ENCODE measurements at places on chromosomes 13 and 19. TPM values are rescaled to one million over a fixed set of nuclear protein-coding genes. Genes with fewer than 3 reads are reported as not detected.

Gene ZFP36
- total RNA-seq = 208 TPM

Gene KCNK6
- total RNA-seq = 11.5 TPM

Gene RFX1
- 17.8 TPM for total RNA-seq

Gene GIPC3
- 4.2 TPM for total RNA-seq

Gene OR7D2
- total RNA-seq = 0.59 TPM

Gene DLL3
- not detected for total RNA-seq

Gene ELSPBP1
- not detected for total RNA-seq

Gene ARHGAP35
- 61.6 TPM for total RNA-seq

Gene ADGRE2
- 19.9 TPM for total RNA-seq

Gene POLRMT
- total RNA-seq = 42.5 TPM

Gene SLC25A42
- total RNA-seq = 16.3 TPM

DNA sequence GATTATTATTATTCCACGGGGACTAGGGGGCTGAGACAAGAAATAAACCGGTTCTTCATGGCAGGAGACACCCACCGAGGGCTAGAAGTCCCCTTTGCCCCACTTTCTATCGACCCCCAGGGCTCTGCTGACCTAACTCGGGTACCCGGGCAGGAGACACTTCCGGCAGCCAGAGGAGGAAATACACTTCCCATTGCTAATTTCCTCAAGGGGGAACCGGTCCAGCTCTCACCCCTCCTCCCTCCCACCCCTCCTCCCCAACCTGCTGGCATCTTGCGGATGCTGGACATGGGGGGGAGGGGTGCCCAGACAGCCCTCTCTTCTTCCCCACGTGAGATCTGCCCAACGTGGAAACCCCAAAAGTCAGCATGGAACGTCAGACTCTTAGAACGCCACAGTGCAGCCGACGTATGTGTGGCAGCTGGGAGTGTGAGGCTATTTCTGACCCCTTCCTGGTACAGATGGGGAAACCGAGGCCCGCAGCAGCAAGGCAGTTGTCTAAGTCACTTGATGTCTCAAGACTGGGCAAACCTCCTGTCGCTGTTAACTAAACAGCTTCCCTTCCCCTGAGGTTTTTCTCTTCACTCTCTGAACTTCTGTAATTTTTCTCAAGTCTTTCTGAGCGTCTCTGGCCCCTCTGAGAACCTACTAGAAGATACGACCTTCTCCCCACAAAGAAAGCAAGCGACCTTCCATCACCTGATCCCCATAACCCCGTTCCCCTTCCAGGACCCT is 3.6 kb downstream of the GPR4 start:
- no peak for DNase-seq

DNA sequence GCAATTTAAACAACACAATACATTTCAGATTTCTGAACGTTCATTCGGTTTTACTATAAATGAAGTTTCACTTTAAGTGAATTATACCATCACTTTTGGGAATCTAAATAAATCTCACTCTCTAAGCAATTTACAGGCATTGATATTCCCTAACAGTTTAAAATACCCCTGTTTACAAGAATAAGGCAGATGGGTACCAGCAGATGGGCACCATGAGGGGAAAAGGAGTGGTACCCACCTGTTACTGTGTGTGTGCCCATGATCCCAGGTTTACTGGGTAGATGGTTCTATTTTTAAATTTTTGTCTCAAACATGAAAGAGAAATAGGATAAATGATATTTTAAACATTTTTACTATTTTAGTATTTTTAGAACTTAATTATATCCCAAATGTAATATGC is 212.9 kb downstream of the PCDH9 start:
- DNase-seq = no peak

DNA sequence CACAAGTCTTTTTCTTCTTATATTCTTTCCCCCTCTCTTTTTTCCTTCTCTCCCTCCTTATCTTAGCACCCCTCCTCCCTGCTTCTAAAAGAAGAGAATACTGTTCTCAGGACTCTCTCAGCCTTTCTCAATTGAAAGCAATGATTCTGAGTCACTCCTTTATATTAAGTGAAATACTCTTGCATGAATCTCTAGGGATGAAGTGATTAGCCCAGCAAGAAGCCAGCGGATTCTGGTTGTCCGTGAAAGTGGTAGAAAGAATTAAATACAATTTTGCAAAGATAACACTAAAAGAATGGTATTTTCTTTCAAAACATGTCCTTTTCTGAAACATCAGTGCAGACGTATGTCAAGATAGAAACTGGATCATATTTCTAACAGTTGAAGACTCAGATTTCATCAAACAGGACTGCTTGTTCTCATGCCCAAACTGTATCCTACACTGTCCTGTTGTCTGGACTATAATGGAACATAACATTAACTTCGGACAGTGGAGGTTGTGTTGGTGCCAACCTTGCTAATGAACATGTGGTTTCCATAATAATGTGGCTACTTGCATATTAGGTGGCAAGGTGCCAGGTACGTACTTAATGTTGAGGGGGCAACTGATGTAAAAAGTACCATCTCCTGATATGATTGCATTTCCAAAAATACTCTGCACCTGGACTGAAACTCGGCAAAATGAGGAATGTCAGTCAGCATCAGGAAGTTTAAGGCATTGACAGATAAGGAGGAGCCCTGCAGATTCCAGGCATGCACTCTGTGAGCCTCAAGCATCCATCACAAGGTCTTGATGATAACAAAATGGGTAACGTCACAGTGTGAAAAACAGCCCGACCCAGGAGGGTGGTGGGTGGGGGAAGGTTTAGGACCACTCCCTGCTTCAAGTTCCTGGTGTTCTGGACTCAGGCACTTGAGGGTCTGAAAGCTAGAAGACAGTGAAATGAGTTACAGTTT is 357.2 kb downstream of the DLEU7 start:
- no peak for DNase-seq

DNA sequence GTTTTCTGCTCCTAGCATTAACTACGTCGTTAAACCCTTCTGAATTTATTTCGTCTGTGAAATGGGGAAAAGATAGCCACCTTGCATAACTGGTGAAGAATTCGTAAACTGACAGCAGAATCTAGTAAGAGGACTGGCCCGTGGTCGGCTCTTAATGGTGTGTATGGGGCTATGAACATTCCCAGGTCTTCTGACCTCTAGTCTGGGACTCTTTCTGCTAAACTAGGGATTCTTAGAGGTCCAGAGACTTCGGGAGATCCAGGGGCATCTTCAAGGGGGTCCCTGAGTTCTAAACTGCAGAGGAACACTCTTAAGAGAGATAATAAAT is 231.1 kb upstream of the SERP2 start:
- DNase-seq = no peak

DNA sequence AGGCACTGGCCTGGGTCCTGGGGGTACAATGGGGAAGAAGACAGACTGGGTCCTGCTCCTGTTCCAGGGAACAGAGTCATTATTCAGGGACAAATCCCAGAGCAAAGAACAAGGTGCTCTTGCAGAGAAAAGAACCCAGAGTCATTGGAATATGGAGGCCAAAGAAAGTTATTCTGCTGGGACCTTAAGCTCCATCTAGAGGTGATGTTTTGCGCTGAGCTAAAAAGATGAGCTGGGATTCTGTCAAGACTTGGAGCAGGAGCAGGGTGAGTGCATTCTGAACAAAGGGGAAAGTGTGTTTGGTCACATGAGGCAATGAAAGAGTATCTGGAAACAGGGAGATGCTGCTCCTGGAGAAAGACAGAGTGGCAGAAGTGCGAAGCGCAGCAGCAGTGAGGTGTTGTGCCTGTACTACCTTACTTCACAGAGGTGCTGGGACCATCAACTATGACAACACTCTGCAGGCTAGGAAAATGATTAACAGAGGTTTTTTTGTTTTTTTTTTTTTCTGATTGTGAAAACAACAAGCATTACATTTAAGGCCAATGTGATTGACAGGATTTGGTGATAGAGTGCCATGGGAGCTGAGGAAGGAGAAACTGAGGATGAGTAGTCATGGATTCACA is 95.3 kb upstream of the TNFSF11 start:
- DNase-seq = no peak

DNA sequence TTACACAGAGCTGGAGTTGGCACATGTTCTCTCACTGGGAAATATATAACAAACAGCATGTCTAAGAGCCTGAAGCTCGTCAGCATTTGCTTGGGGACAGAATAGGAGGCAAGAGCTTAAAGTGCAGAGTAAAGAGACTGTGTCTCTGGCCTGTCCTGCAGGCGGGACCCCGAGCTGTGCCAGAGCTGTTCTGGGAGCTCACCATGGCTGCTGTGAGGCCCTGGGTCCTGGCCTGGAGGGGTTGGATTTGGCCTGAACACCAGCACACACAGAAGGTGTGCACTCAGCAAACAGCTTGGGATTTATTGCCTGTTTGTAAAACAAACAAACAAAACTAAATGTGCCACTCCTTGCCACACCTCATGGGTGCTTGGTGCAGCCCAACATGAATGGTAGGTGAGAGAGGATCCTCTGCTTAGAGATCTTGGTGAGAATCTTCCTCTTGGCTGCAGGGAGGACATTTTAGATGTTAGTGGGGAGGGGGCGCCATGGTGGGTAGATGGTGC is 60.9 kb downstream of the ERICH6B start:
- no peak for DNase-seq

DNA sequence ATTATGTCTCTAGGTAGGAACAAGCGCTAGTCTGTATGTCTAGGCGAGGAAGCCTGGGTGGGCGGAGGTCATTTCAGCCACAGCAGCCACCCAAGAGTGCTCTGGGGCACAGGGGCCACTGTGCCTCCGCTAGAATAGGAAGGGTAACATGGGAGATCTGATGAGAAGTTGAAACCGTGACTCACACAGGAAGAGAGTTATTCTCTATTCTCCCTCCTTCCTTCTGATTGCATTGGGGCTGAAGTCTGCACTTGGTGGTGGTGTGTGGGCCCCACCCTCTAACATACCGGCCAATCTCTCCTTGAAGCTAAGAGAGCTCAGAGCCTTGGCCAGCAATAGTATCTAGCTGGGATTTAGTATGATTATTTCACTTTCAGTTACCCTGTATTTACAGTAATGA is 20.3 kb upstream of the GGACT start:
- DNase-seq = no peak

GRCh38 chr13:43355774-43356173 is 332.4 kb downstream of the DNAJC15 start:
- DNase-seq = no peak

- DNase-seq = no peak
These were observed at the start of gene OR10H3 for GRCh38 chr19:15737722-15738121. OR10H3 (plus strand) TSS chr19:15737985; CDS start chr19:15741393, 3,408 bp downstream.

GRCh38 chr13:29472332-29472961 is 123.0 kb downstream of the SLC7A1 start:
- DNase-seq = no peak

GRCh38 chr13:77430377-77430951 is 103.6 kb upstream of the MYCBP2 start:
- DNase-seq = no peak

DNA sequence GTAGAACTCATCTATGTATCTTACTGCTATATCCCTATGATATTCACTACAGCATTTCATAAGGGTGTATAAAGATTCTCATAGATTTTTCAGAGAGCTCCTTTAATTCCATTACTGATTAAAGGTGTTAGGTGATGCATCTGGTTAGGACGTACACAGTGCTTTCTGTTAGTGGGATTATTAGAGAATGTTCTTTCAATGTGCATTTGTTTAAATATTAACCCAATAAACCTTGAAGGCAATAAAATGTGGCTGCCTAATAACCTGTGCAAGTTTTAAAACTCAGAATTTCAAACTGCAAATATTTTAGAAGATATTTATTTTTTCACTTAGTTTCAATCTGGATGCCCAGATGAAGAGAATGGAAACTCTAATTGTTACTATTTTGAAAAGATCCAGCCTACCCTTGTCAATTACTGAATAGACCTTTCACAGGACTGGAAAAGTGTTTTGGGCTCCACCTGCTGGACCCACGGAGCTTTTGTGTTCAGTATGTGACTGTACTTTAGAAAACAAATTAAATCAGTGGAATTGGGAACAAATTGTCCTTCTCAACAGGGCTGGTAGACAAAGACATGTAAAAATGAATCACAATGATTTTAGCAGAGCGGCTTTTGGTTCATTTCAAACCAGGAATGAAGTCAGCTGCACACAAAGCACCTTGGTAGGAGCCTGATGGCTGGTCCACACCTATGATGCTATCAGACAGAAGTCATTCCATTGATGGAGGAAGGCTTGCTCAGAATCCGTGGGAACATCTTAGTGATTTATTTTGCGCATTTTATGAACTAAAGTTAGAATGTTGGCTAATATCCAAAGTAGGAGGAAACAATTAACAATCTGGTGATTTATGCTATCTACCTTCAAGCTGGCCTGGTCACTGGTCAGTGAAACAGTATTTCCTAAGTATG is 89.4 kb upstream of the RAP2A start:
- peak; percentile 55 for DNase-seq

DNA sequence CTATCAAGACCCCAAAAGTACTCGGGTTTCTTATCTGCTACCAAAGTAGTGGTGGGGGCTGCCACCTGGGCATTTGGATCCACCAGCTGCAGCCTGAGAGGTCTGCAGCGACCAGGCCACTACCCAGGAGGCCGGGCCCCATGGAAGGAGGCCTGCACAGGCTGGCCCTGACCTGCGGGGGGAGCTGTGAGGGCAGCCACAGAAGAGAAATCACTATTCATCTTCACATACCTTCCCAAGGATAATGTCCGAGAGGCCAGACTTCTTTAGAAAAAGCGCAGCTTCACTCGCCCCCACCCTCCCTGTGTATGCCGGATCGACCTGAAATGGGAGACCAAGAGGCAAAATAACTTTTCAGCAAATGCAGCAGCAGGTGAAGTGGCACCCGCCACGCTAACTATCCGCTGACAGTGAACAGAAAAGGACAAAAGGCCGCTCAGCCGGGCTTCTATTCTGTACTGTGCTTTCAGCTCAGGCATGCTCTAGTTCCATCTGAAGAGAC is 30.1 kb downstream of the EPS15L1 start:
- DNase-seq = no peak

DNA sequence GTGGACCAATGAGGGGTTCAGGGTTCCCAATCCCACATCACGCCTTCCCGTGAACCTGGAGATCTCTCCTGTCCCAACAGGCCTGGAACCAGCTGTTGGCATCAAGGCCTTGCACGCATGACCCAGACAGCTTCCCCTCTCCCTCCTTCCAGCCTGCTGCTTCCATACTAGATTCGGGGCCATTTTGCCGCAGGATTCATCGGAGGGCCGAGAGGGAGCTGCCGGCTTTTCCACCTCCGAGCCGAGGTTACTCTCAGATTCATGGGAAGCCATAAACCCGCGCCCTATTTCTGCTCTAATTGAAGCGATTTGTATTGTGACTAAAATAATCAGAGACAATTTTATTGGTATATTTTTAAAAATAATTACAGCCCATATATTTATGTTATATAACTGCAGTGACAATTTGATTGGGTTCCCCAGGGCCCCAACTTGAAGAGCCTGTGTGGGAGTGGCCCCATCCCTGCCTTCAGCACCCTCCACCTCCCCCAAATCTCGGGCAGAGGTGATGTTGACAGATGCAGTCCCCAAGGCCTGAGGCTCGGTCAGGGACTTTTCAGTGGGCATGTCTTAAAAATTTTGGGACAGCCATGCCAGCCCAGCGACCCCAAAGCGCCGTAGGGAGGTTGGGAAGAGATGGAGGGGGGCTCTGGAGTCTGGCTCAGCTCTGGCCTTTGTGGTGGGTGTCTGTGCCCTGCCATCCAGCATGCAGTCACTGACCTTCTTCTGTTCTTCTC is 30.8 kb upstream of the PEPD start:
- DNase-seq = no peak
